T1000 (cell line): ENCODE measurements at places on chromosomes 7 and 10.

DNA sequence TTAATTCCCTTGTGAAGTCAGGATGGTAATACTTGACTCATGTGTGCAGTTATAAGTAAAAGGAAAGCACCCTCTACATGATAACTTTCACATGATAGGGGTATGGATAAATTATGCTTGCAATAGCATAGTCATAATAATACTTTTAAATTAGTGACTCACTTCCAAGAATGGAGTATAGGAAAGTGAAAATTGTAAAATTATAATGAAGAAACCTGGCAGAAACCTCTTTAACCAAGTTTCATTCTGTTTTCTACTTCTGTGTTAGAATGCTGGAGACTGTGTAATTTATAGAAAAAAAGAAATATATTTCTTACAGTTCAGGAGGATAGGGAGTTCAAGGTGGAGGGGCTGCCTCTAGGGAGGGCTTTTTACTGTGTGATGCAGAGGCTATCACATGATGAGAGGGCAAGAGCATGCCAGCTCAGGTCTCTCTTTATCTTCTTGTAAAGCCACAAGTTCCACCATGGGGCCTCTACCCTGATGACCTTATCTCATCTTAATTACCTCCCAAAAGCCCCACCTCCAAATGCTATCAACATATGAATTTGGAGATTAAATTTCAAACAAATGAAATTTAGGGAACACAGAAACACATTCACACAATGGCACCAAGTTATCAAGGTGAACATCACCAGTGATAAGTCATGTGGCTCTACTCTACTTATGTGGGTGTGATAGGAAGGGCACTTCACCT, 43.2 kb downstream of the HDAC9 start:
- DNase-seq: no peak

DNA sequence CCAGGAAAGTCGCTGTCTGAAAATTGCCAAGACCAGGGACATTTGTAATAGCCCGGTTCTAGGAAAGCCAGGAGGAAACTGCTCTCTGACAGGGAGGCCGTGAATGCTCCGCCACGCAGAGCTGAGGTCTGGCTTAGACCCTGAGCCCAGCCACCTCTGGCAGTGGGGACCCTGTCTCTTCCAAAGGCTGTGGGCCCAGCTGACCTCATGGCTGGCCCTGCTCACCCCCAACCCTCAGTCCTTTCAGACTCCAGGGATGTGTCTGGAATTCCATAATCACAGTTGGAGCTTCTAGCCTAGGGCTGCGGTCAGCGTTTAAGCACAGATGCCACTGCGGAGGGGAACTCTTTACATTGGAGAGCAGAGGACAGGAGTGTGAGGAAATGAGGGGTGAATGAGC, 6.6 kb upstream of the VIPR2 start:
- no peak for DNase-seq

DNA sequence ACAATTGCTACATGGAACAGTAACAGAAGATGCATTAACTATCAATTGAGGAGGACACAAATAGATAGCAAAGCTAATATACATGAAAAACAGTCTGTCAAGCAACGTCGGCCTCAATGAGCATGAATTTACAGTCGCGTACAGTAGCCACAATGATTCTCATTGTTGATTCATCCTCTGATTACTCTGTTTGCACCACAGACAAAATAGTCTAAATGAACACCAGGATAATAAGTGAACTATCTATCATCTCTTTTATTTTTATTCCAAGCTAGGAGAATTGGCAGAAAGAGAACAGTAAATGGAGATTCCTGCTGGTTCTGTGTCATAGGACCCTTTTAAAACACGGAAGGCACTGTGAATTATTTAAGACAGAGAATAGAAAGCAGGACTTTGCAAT, 108.5 kb downstream of the EVX1 start:
- no peak for DNase-seq

- no peak for DNase-seq
These were observed 401.2 kb downstream of the PTPRN2 start for GRCh38 chr7:158186406-158186805.

DNA sequence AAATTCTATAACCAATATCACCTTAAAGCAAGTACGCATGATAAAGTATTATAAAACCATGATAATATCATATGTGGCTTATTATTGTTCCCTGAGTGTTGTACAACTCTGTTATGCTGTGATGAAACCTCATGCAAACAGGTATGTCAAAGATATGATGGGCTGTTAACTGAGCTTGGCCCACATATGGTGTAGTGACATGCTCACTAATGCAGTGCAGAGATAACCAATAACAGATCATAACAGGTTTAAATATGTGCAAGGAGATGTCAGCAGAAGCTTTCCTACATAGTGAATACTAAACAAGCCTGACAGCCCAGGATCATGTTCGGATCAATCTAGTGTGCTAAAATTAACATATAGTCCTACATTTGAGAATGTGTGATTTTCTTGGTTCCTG, 9.6 kb downstream of the CFTR start:
- no peak for DNase-seq

GRCh38 chr10:69780077-69780476, 21.6 kb upstream of the COL13A1 start:
- no peak for DNase-seq

DNA sequence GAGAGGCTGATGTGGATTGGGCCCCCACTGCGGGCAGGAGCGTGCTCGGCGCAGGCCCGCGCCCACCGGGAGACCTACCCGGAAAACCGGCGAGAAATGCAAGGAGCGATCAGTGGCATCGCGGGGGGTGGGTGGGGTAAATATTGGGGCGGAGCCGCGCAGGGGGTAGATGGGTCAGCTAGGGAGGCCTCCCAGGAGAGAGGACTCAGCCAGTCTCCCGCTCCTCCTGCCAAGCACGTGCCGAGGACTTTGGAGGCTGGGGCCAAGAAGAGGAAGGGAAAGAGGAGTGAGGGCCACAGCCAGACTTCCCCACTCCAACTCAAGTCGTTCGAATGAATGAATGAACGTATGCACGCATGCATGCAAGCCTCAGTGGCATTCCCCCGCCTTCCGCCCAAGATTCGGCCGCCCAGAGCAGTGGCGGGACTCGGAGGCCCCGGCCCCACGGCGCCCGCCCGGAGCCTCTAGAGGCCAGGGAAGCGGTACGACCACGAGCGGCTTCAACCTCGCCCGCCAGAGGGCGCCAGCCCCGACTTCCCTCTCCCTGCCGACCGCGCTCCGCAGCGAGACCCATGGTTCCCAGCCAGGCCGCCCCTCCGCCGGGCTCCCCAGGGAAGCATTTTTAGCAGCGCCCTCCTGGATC, 3.6 kb downstream of the NPM3 start:
- DNase-seq: no peak

DNA sequence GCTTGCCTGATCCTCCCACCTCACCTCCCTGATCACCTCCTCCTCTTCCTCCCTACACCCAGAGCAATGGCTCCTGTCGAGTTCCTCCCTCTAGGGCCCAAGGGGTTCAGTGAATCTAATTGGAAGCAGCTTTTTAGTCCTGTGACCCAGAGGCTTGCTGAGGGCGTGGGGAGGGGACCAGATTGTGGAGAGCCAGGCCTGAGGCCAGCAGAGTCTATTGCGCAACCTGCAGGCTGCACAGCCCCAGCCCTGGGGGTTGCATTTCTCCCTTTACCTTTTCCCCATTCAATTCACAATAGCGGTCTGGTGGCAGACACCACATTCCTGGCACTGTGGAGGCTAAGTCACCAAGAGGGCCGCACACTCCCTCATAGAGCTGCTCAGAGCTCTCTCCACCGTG, 32.5 kb downstream of the GHRHR start:
- no peak for DNase-seq

- no peak for DNase-seq
These were observed 26.0 kb upstream of the GLI3 start for GRCh38 chr7:42262964-42263363.

- no peak for DNase-seq
These were observed 78.6 kb upstream of the SAMD8 start for GRCh38 chr10:75032813-75033212.

DNA sequence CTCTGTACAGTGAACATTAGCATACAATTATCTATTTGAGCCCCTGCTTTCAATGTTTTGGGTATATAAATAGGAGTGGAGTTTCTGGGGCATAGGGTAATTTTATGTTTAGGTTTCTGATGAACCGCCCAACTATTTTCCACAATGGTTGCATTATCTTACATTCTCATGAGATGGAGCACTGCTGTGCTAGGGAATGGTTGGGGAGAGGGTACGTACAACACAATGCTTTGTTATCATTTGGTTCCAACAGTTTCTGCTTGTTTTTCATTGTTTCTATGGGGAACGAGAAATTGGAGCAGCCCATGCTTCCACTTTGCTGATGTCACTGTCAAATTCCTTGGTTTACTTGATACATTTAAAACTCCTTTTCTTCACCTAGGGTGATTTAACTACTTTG, 1115.3 kb downstream of the REEP3 start:
- DNase-seq: no peak

- DNase-seq: no peak
These were observed 11.3 kb downstream of the ALKBH4 start for GRCh38 chr7:102453319-102453718.

DNA sequence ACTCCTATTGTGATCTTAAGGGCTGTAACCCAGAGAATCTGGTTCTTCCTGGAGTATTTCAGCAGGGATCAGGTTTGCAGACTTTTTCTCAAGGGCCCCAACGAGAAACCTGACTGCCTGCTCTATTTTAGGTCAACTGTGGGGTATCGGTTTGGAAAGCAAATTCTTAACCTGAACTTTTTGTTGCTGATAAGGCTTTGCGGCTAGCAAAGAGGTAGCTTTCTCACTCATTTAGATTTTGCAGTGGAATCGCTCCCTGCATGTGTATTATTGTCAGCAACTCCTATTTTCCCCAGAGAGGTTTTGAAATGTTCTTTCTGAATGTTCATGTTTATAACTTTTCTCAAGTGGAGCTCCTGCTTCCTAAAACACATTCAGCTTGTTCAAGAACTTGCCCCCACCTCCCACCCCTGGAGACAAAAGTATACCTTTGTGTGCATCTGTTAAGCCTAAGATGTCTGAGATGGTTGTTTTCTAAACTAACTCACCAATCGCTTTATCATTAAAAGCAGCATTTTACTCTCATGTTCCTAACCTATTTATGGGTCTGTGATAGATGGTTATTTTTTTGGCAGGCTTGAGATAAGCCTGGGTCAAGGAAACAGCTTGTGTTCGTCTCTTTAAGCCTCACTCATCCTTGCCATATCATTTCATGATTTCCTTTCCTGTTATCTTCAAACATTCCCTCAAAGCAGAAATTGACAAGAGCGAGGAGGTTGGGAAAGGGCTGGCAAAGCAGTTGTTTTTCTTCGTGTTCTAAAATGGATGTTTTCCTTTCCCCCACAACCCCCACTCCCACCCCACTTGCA, 129.8 kb downstream of the BAMBI start:
- no peak for DNase-seq

- DNase-seq: no peak
These were observed 105.5 kb downstream of the CUX1 start for GRCh38 chr7:101922631-101923601.

DNA sequence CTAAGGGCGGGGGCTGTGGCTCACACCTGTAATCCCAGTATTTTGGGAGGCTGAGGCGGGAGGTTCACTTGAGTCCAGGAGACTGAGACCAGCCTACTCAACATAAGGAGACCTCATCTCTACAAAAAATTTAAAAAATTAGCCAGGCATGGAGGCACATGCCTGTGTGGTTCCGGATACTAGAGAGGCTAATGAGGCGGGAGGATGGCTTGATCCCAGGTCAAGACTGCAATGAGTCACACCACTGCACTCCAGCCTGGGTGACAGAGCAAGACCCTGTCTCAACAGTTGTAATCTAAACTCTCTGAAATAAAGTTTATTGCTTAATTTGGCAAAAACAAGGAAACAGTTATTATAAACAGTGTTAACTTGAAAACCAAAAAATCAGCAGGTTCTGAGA, 123.3 kb downstream of the USP6NL start:
- DNase-seq: no peak

DNA sequence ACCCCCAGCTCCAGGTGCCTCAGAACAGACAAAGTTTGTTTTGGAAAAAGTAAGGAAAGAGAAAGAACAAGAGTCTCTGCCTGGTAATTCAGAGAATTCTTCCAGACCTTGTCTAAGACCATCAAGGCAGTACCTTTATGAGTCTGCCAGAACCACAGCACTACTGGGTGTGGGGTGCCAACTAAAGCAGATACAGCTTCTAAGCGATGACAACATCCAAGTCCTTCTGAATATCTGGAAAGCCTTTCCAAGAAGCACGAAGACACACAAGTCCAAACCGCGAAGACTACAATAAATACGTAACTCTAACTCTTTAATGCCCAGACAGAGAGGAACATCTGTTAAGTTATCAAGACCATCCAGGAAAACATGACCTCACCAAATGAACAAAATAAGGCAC, 94.3 kb downstream of the SIRT1 start:
- no peak for DNase-seq

DNA sequence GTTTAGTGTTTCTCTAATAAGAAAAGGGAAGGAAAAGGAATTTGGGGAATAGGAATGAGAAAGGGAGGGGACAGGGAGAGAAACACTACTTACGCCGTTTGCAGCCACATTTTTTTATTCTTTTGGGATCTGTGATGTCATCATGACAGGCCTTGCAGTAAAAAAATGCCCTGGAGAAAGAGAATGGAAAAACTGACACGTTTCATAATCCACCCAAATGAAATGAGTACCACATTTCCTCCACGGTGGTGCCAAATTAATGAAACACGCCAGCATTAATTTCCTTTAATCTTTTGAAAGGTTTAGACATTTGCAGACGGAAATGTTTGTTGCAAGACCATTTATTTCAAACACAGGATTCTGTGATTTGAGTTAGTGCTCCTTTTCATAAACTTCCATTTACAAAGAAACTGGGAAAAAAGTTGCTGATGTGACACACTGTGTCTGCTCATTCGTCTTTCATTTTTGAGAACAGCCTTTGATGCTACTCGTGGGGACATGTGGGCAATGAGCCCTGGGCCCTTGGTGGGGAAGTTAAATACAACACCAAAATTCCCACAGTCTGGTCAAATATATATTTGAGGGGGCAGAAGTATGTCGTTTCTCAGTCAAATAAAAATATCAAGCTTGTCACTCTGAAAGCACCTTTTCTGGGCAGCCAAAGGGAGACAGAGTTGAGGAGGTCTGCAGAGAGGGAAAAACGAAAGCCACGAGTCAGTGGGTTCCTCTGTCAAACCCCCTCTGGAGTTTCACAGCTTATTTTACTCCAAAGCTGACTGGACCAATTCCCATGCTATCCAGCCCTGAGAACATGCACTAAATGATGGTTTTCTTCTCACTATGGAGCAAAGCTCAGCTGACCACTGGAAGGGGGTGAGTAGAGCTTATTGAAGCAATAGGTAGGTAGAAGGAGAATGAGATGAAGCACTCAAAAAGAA, 625.5 kb downstream of the KCNMA1 start:
- no peak for DNase-seq

DNA sequence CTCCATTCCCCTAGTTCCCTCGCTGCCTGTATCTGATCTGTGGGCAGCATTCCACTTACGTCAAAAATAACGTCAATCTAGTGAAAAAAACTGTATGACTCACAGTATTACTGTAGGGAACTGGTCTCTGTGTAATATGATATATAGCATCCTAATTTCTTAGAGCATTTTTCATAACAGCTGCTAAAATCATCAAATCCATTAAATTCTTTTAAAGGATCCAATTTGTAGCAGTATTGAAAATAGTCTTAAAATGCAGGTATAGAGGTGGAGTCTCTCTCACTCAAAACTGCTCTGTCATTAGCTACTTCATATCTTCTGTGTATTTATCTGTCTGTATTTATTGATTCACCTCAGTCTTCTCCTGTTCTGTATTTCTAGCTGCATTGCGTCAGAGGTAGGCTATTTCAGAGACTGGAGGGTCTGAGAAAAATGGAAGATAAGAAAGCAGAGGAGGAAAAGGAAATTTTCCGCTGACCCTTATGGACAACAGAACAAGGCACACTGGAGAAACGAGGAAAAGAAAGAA, 59.9 kb downstream of the PON1 start:
- no peak for DNase-seq

- DNase-seq: no peak
These were observed 190.2 kb upstream of the HPS1 start for GRCh38 chr10:98636921-98637329.
